Esophagus squamous epithelium (tissue), 5 donors: ENCODE measurements at places on chromosomes 11 and 22.

DNA sequence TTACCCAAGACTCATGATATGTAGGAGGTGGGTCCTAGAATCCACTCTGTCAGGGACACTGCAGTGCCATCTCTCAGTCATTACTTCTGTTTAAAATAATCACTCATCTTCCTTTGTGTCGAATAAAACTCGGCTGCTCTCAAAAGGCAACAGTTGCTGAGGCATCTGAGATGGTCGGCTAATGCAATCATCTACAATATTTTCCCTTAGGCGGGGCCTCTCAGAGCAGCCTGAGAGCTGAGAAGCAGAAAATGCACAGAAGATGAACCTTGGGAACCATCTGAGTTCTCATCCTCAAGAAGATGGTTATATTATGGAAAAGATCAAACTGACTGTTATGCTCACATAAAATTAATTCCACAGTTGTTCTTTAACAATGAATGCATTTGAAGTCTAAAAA, 1518.2 kb upstream of the TENM4 start:
- DNase-seq, result no peak

GRCh38 chr22:38689651-38690050, 7.9 kb downstream of the TOMM22 start:
- DNase-seq, result no peak

- no peak for DNase-seq
These were observed 672.1 kb downstream of the TBC1D22A start for GRCh38 chr22:47434336-47435203.

- no peak for DNase-seq
These were observed 17.3 kb upstream of the EIF3D start for GRCh38 chr22:36546092-36546804.

DNA sequence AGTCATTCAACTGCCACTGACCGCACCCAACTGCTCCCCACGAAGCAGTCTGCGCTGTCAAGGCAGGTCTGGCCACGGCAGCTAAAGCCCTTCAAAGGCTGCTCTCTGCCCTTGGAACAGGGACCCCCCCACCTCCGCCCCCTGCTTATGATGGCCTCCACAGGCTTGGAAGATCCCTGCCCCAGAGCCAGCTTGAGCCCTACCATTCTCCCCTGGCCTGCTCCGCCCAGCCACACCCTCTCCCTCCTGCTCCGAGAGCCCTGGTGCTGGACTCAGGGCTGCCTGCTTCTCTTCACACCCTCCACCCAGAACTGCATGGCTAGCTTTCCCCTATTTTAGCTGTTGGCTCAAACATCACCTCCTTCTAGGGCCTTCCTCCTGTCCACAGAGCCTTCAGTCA, 19.0 kb downstream of the ZMAT5 start:
- no peak for DNase-seq

GRCh38 chr11:132126973-132127899, 756.8 kb downstream of the NTM start:
- DNase-seq, result no peak

DNA sequence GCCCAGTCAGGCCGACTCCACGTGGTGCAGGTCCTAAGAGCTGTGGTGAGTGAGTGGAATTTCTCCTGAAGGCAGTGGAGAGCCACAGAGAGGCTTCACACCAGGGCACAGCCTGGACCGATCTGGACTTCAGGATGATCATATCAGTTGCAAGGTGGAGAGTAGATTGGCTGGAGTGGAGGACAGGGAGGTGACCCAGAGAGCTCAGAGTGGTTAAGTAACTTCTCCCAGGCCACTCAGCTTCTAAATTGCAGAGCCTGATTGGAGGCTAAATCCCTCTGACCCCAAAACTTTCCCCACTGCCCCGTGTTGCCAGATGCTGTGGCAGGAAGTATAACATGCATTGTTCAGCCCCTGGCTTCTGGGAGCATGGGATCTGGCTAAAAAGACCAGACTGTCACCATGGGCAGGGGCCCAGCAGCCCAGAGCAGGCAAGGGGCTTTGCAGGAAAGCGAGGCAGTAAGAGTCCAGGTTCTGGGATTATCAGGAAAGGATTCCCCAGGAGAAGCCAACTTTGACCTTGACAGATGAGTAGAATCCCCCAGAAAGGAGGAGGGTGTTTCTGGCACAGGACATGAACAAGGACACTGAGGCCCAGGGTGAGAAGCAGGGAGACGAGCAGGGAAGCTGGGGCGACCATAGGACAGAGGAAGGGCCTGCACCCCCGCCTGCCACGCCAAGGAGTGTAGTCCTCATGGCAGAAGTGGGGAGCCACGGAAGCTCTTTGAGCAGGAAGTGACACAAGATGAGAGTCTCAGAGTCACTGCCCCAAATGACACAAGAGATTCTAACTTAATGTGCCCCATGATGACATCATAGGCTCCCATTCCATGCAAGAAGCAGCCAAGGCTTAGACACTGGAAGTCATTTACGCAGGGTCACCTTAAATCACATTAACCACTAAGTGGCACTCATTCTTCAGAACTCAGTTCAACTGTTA, 4.8 kb downstream of the SLC35C1 start:
- DNase-seq, result no peak
